Osteocyte (in vitro differentiated cells): ENCODE measurements at places on chromosomes 7 and 10. TPM values are rescaled to one million over a fixed set of nuclear protein-coding genes. Genes with fewer than 3 reads are reported as not detected.

The AGAP4 gene
- 13.1 and 16.7 TPM in 2 replicates for total RNA-seq

The CFAP70 gene
- total RNA-seq: 0.86 and 1.2 TPM in 2 replicates

GRCh38 chr10:13790196-13790595 lies 203.4 kb downstream of the PRPF18 start:
- H3K36me3 ChIP-seq: peaks cover 16% of the 10 kb centered on the region
- DNase-seq: no peak
- no peak overlapping the region for H3K27ac ChIP-seq
- no peaks in the 10 kb centered on the region for H3K27me3 ChIP-seq

DNA sequence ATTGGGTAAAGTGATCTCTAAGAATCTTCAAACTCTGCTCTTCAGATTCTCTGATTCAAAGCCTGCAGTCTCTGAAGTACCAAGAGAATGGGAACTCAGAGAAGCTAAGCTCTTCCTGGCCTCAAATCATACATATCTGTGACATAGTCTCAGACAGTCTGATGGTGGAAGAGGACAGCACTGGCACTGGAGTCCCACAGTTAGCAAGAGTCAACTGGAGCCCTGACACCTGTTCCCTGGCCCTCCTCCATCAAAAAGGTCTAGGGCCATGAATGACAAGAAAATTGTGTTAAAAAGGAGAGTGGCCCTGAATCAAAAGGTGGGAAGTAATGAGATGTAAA lies 37.7 kb downstream of the PRSS2 start:
- peaks cover 44% of the 10 kb centered on the region for H3K27me3 ChIP-seq
- H3K4me1 ChIP-seq: no peaks in the 10 kb centered on the region
- no peak overlapping the region for H3K27ac ChIP-seq
- DNase-seq: no peak
- no peaks in the 10 kb centered on the region for H3K36me3 ChIP-seq
- no peak overlapping the region for H3K4me3 ChIP-seq

GRCh38 chr7:55568613-55569268 lies 3.6 kb downstream of the VOPP1 start:
- peaks cover 2% of the 10 kb centered on the region for H3K36me3 ChIP-seq
- H3K27me3 ChIP-seq: no peaks in the 10 kb centered on the region
- peaks cover 60% of the 10 kb centered on the region for H3K4me1 ChIP-seq
- DNase-seq: no peak
- H3K27ac ChIP-seq: peak overlapping the region; percentile 48

GRCh38 chr10:70673929-70674559 lies 1.7 kb downstream of the ADAMTS14 start:
- H3K27ac ChIP-seq: peak overlapping the region; percentile 45
- peak overlapping the region; percentile 14 for H3K4me3 ChIP-seq
- DNase-seq: no peak
- no peaks in the 10 kb centered on the region for H3K27me3 ChIP-seq
- peaks cover 46% of the 10 kb centered on the region for H3K4me1 ChIP-seq
- H3K36me3 ChIP-seq: no peaks in the 10 kb centered on the region
